Stimulated activated CD4-positive, alpha-beta T cell treated with anti-CD3 and anti-CD28 coated beads, Interleukin-1b, Interleukin-23, amount 100 ng/mL, for 4 hours (primary cell): ENCODE measurements at places on chromosomes 3 and 15.

DNA sequence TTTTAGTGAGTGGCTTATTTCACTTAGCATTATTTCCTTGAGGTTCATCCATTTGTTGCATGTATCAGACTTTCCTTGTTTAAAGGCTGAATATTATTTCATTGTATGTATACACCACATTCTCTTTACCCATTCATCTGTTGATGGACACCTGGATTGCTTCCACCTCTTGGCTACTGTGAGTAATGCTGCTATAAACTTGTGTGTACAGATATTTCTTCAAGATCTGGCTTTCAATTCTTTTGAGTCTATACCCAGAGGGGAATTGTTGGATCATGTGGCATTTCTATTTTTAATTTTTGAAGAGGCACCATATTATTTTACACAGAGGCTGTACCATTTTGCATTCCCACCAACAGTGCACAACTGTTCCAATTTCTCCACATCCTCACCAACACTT is 313.5 kb downstream of the RPLP1 start:
- DNase-seq: no peak

- DNase-seq: no peak
These were observed 17.3 kb downstream of the KPNA1 start for GRCh38 chr3:122497425-122497824.

GRCh38 chr3:139909811-139910210 is 25.2 kb upstream of the CLSTN2 start:
- DNase-seq: no peak

DNA sequence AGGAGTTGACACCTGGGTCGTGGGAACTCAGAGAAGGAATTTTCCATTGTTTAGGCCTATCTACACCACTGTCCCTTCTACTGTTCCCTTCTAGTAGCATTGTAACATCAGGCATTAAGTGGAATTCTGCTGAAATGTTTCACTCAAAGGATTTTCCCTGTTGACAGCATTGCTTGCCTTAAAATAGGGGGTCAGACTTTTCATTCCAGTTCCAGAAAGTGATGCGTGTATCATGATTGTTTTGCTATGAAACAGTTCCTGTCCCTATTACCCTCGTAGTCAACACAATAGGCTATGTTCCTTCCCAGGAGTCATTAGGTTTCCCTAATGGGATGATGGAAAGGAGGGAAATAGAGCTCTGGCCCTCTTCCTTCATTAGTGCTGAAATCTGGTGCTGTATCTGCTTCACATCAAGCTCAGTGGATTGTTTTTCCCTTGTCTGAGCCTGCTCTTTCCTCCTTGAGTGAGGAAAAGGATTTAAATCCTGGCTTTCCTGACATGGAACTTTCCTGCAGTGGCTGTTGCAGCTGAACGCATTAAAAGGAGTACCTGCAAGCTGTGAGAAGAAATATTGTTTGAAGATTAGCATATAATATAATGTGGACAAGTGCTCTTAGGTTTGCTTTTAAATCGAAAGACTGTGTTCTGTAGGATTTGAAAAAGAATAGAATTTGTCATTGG is 195.9 kb downstream of the KLHL25 start:
- no peak for DNase-seq
